ENCODE measurements at places on chromosomes 1 and 21. TPM values are rescaled to one million over a fixed set of nuclear protein-coding genes. Genes with fewer than 3 reads are reported as not detected.
A peak's percentile ranks its signal among the peaks of the same experiment; 100 is the strongest.

The UBXN10 gene
- total RNA-seq = 0.49 TPM

The KLF17 gene
- total RNA-seq = 10.9 TPM

The DPM3 gene
- 27.7 TPM for total RNA-seq

The OSBPL9 gene
- 84.6 TPM for total RNA-seq

GRCh38 chr21:42311816-42312625 lies 3.2 kb downstream of the TFF3 start:
- no peak overlapping the region for H3K27ac ChIP-seq
- H3K4me3 ChIP-seq = peak overlapping the region; percentile 46
- peaks cover 3% of the 10 kb centered on the region for H3K27me3 ChIP-seq
- no peak for DNase-seq
- peaks cover 38% of the 10 kb centered on the region for H3K4me1 ChIP-seq

The ITLN2 gene
- not detected for total RNA-seq

DNA sequence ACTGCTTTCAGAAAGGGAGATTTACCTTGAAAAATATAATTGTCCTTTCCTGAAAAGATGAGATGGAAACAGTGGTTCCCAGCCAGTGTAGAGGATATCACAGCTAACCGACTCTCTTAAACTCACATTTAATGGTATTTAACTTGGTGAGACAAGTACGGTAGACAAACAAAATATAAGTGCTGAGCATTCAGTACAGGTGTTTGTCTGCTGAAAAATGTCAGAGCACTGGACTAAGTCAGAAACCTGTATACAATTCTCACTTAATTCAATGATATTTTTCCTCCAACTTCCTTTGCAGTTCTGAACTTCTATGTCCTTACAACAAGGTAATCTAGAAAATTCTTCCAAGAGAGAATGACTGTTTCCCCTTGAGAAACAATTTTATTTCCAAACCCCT lies at the start of gene LCE1B:
LCE1B (plus strand) TSS at position 301 of the 400 bp plus-strand sequence. CDS start 476 bp downstream, outside the sequence.
- H3K27ac ChIP-seq = no peak within 1 kb of the TSS
- no peak within 1 kb of the TSS for H3K4me3 ChIP-seq

DNA sequence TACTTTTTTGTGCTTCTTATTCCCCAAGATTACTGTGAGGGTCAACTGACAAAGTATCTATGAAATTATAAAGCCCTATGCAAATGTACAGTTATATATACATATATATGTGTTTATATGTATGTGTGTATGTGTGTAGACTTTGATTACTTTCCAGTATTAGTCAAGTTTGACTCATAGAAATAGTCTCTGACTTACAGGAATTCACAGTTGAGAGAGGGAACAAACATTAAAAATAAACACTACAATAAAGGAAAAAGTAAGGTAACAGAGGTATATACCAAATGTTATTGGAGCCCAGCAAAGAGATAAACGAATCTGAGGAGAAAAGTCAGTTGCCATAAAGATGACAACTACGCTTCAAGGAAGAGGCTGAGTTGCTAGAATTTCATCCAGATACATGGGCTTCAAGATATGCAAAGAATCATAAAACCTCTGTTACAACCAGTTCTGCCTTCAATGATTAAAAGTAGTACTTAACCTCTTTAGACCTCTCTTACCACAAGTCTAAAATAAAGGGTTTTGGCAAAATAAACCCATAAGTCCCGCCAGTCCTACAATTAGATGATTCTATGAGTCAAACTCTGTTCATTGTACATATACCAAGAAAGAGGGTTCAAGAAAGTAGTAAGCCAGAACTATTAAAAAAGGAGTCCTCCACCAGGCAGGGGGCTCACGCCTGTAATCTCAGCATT lies 7.2 kb downstream of the IFT25 start:
- H3K36me3 ChIP-seq = peaks cover 6% of the 10 kb centered on the region
- H3K27ac ChIP-seq = no peak overlapping the region
- no peaks in the 10 kb centered on the region for H3K27me3 ChIP-seq
- no peak overlapping the region for H3K4me3 ChIP-seq
- H3K4me1 ChIP-seq = peaks cover 2% of the 10 kb centered on the region

DNA sequence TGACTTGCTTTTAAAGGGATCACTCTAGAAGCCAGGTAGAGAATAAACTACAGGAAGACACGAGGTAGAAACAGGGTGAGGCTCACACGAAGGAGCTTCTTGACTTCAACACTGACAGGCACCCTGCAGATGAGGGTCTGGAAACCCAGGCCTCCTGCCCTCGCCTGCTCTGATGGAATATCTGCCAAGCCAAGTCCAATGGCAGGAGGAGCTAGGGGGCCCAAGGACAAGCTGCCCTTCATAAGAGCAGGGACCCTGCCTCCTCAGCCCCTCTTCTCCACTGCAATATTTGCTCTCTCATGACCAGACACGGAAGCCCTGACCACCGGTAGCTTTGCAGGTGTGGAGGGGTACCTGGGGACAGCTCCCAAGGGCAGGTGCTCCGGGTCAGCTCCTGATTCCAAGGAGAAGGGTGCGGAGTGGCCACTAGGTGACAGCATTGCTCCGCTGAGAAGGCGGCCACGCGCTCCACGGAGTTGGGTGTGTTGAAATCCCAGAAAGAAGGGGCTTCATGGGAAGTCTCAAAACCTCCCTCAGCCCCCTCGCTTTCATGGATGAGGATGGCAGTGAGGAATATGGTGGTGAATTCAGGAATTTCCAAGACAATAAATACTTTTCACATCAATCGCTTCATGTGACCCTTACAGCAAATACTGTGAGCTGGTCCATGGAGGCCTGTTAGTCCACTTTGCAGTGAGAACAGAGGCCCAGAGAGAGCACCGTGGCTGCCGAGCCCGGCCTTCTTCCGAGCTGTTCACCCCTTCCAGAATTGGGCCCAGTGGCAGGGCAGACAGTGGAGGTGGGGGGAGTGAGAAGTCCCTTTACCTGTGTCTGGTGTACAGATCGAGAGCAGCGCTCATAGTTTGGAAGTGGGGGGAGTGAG lies 33.2 kb upstream of the PAX7 start:
- H3K36me3 ChIP-seq = no peaks in the 10 kb centered on the region
- no peak overlapping the region for H3K27ac ChIP-seq
- H3K4me1 ChIP-seq = no peaks in the 10 kb centered on the region
- no peak overlapping the region for H3K4me3 ChIP-seq
- peaks cover 5% of the 10 kb centered on the region for H3K27me3 ChIP-seq

- no peak overlapping the region for H3K4me3 ChIP-seq
- no peak overlapping the region for H3K27ac ChIP-seq
- DNase-seq = no peak
- H3K27me3 ChIP-seq = no peaks in the 10 kb centered on the region
Measured at GRCh38 chr1:71413441-71414175, 332.8 kb upstream of the ZRANB2 start.

The OLIG2 gene
- 21.4 TPM for total RNA-seq

The WDR4 gene
- total RNA-seq = 15.7 TPM

The PDE4B gene
- 7.2 TPM for total RNA-seq

The SEMA4A gene
- 4.0 TPM for total RNA-seq

GRCh38 chr1:76632136-76632535 lies 235.1 kb upstream of the ST6GALNAC5 start:
- no peaks in the 10 kb centered on the region for H3K27me3 ChIP-seq
- DNase-seq = no peak
- H3K27ac ChIP-seq = no peak overlapping the region
- no peak overlapping the region for H3K4me3 ChIP-seq

- peaks cover 6% of the 10 kb centered on the region for H3K27me3 ChIP-seq
- H3K4me1 ChIP-seq = peaks cover 10% of the 10 kb centered on the region
- DNase-seq = no peak
Measured at GRCh38 chr1:179953974-179954492, 577 bp upstream of the CEP350 start.

The HP1BP3 gene
- total RNA-seq = 192 TPM

The ARHGAP29 gene
- 1.1 TPM for total RNA-seq

DNA sequence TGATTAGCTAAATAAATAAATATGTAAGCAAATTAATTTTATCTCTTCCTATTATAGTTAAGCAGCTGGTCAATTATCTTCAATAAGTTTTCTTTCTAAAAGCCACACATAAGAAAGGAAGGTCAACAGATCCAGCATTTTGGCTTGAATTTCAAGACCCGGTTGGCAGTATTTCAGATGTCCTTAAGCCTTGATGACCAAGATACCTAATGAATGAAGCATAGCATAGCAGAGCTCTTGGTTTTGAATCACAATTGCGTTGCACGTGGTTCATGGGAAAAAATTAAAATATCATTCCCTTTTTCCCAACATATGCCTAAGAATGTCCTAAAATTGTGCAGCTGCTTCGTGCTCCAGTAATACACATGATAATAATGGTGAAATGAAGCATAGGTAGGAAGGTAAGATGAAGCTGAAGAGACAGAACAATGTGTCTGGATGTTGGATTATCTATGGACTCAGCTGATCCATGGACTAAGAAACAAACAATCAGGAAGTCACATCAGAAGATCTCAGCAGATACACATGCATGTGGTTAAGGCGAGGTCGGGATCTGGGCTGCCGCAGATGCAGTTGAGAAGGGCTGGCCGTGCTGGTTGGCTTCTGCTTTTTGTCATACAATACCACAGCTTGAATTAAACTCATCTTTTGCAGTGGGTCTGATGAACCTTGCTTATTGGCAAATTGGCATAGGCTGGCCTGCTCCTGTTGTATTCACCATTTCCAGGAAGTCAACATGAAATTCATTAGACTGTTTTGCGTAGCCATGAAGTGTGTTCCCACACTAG lies 284.9 kb upstream of the RUNX1 start:
- no peak overlapping the region for H3K4me3 ChIP-seq
- H3K27me3 ChIP-seq = no peaks in the 10 kb centered on the region
- DNase-seq = no peak
- H3K27ac ChIP-seq = no peak overlapping the region

DNA sequence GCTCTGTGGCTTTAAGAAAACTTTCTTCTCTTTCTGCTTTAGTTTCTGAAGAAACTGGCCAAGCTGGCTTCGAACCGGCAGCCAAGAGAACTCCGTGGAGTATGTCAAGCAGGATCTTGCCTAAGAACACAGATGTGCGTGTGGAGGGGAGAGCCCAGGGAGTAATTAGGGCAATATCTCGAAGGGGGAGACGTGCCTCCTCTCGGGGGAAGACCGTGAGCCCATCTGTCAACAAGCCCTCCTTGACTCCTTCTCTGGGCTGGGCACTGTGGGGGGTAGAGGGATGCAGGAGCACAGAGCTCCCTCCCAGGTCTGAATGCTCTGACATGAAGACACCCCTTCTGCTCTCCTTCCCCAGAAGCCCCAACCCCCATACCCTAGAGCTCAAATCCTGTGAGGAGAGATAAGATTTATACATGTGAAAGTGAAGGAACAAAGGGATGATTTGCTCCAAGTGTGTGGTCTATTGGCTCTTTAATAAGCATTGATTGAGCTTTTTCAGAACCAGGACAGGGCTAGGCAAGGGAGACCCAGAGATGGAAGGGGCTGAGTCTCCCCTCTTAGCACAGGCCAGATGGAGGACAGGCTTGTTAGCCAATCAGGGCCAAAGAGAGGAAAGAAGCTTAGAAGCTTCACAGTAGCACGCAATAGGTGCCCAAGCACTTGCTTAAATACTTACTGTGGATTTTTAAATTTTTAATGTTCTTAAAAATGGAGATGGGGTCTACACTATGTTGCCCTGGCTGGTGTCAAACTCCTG lies 37.5 kb downstream of the EDN2 start:
- H3K4me1 ChIP-seq = peaks cover 3% of the 10 kb centered on the region
- no peaks in the 10 kb centered on the region for H3K36me3 ChIP-seq
- no peak for DNase-seq
- no peak overlapping the region for H3K27ac ChIP-seq
- H3K4me3 ChIP-seq = no peak overlapping the region
- peaks cover 7% of the 10 kb centered on the region for H3K27me3 ChIP-seq

The SMCP gene
- total RNA-seq = not detected

DNA sequence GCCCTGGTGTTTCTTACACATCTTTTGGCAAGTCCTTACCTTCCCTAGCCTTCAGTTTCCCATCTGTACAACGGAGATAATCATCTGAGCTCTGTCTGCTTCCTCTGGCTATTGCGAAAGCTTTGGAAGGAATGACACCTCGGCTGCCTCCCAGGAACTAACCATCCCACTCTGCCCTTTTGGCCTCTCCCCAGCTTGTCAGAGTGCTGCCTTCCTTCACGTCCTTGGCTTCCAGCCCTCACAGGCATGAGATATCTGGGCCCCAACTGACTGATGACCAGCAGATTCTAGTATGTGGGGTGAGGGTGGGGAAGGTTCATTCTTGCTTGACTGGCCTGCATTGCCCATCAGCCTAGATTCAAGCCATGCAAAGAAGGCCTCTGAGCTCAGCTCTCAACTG lies 253.1 kb upstream of the FGGY start:
- H3K27ac ChIP-seq = no peak overlapping the region
- no peak for DNase-seq
- peaks cover 4% of the 10 kb centered on the region for H3K36me3 ChIP-seq
- no peaks in the 10 kb centered on the region for H3K27me3 ChIP-seq
- no peak overlapping the region for H3K4me3 ChIP-seq

GRCh38 chr1:3883194-3883925 lies 16.7 kb downstream of the C1orf174 start:
- no peak for DNase-seq
- peaks cover 6% of the 10 kb centered on the region for H3K27me3 ChIP-seq
- peaks cover 19% of the 10 kb centered on the region for H3K36me3 ChIP-seq
- H3K4me3 ChIP-seq = no peak overlapping the region

GRCh38 chr1:162381383-162381782 lies at the start of gene C1orf226:
Gene C1orf226, plus strand, starts transcription at chr1:162381728. Its CDS starts 174 bp downstream, at chr1:162381902.
- H3K27me3 ChIP-seq = peaks cover 3% of the 10 kb centered on the region
- no peak within 1 kb of the TSS for H3K4me3 ChIP-seq
- H3K4me1 ChIP-seq = peaks cover 4% of the 10 kb centered on the region
- peaks cover 5% of the 10 kb centered on the region for H3K36me3 ChIP-seq
- no peak within 1 kb of the TSS for H3K27ac ChIP-seq

DNA sequence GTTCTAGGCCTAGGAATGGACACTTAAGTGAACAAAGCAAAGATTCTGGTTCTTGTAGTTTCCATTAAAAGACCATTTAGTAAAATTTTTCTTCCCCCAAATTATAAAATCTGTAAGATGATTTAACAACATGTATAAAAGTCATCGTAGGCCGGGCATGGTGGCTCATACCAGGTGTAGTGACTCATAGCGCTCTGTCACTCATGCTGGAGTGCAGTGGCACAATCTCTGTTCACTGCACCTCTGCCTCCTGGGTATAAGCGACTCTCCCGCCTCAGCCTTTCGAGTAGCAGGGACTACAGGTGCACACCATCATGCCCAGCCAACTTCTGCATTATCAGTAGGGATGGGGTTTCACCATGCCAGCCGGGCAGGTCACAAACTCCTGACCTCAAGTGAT lies 9.1 kb downstream of the ASPM start:
- no peak overlapping the region for H3K4me3 ChIP-seq
- peaks cover 1% of the 10 kb centered on the region for H3K27me3 ChIP-seq
- no peaks in the 10 kb centered on the region for H3K36me3 ChIP-seq
- DNase-seq = no peak
